HCT116 (cell line): ENCODE measurements at places on chromosomes 16 and 17. TPM values are rescaled to one million over a fixed set of nuclear protein-coding genes. Genes with fewer than 3 reads are reported as not detected.

DNA sequence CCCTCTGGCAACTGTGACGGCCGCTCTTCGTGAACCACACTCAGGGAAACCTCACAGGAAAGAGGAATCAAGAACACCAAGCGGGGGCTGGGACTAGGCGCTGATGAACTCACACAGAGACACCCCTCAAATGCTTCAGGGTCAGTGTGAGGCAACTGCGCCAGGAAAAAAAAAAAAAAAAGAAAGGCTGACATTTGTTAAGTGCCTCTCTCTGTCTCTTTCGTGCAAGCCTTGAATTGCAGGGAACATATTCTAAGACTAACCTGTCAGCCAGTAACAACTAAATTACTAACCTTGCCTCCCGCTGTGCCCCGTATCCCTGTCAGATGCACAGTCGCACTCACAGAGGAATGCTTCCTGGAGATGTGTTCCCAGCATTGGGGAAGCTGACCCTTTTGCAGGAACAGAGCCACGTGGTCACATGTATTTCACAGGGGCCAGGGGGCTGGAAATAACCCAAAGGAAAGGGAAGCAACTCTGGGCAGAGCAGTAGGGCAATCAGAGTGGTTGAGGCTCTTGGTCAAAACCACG is 247.8 kb downstream of the XYLT1 start:
- no peak for DNase-seq

DNA sequence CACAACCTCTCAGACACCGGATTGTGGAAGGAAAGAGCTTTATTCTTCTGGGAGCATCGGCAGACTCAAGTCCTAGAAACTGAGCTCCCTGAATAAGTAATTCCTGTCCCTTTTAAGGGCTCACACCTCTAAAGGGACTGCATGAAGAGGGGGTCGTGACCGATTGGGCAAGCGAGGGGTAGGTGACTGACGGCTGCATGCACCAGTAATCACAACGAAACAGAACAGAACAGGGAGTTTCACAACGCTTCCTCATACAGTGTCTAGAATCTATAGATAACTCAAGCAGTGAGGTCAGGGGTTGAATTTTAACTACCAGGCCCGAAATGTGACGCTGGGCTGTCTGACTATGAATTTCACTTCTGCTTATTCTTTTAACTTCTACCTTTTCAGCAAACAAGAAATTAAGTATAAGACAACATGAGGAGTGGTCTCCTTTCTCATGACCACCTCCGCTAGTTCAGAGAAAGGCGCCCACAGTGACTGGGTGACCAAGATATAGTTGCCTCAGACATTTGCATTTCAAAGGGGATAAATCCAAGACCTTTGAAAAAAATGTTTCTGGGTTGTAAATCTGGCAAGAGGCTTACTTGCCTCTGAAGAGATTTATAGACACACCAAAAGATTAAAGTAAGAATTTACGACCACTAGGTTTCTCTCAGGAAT is 88.4 kb upstream of the ATF7IP2 start:
- DNase-seq = no peak

DNA sequence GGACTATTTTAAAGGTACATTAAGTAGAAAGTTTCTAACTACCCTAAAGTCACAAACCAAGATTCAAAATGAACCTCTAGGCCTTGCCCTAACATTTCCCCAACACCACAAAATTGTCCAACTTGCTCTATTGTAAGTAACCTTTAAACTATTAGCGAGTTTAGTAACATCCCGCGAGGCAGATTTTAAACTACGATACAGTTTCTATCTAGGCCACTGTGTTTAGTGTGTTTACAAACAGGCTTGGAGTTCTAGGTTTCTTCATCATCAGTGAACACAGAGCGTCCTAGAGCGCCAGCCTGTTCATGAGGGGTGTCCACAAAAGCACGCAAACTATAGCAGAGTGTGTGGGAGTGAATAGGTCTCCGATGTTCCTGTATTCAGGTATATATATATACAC is 51.8 kb downstream of the EMP2 start:
- DNase-seq = no peak

DNA sequence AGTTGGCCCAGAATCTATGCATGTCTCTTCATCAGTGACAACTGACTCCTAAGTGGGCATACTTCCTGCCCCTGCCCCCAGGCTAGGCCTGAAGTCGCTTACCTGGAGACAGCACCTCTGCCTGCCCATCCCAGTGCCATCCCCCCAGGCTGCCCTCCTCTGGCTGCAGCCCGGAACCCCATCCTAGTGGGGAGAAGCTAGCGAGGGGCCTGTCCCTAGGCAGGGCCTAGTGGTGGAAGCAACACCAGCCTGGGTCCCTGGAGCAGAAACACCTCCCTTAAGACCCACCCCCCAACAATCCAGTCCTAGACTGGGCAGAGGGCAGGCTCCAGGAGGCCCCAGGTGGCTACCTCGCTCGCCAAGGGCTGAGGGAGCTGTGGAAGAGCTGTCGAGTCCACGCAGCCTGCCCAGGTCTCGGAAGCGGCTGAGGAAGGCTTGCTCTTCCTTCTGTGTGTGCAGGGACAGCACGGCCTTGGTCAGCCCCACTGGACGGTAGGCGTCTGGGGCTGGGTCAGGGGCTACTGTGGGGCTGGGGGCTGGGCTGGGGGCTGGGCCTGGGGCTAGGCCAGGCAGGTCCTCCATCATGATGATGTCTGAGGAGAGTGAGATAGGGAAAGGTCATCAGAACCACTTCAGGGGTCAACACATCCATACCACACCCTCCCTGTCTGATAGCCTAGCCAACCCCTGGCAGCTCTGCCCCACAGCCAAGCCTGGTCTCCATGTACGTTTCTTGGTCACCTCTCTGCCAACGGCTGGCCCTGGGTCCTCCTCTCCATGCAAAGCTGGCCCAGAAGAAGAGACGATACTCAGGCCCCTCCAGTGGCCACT is 7.6 kb downstream of the PER1 start:
- DNase-seq = no peak

- DNase-seq = no peak
Observed at GRCh38 chr17:75048249-75048878, 1.3 kb downstream of the KCTD2 start.

GRCh38 chr17:15744885-15745284 is 12.8 kb downstream of the TBC1D26 start:
- no peak for DNase-seq

- DNase-seq = no peak
Observed at GRCh38 chr16:67862623-67863583, 9.9 kb upstream of the EDC4 start.

DNA sequence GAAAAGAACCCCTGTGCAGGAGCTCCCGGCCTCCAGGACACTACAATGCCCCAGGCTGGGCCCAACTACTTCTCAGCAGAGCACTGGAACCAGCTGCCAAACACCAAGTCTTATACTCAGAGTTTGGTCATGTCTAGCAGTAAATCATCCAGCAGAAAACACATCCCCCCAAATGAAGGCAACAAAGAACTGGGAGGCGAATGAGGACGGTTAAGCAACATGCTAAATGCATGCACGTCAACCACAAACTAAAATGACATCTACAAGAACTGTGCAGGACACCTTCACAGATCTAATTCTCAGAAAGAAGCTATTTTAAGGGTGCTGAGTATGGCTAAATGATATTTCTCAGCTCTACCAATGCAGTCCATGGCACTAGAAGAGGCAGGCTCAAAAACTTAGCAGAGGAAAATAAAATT is 7.6 kb upstream of the IRX5 start:
- no peak for DNase-seq

- DNase-seq = no peak
Observed at GRCh38 chr17:46100590-46100989, 92.6 kb downstream of the KANSL1 start.

DNA sequence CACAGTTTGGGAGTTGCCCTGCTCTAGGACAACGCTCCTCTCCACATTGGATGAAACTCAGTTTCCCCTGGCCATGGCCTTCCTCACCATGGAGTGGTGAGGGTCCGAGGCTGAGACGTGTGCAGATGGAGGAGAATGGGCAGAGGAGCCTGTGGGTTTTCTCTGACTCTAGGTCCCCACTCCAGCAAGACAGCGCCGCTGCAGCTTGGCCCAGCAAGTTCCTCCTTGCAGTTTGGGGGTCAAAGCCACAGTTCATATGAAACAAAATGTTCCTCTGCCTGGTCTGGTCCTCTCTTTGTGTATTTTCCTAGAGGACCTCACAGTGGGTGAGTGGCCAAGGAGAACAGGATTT is 2.3 kb downstream of the C16orf54 start:
- DNase-seq = no peak

DNA sequence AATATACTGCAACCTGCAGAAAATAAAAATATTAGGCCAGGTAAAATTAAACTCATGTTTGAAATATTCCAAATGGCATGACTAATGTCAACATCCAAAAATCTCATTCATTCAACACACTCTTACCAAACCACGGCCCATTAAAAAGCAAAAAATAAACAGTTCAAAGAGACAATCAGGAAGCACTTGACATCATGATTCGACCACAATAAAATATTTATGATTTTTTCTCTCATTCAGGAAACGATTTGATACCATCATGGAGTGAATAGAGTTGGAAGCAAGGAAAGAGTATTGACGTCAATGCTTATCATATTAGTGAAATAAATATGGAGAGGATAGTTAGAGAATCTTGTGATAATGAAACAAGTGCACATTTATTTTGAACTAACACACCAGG is 354.1 kb downstream of the KCNJ2 start:
- no peak for DNase-seq

- DNase-seq = no peak
Observed at GRCh38 chr17:76713765-76714164, 3.0 kb upstream of the MXRA7 start.

- DNase-seq = peak; percentile 48
Observed at GRCh38 chr17:66975614-66976378, 11.3 kb downstream of the CACNG4 start.

The VAC14 gene
- total RNA-seq = 35.3 TPM

The MRPS34 gene
- 200 TPM for total RNA-seq

The B4GALNT2 gene
- total RNA-seq = not detected

The HP gene
- 18.1 TPM for total RNA-seq

The C1QTNF8 gene
- total RNA-seq = 0.27 TPM

The BCO1 gene
- not detected for total RNA-seq

The KRT40 gene
- not detected for total RNA-seq

The ADAD2 gene
- not detected for total RNA-seq
